NCI-H1694 (cell line): ENCODE measurements at places on chromosomes 13 and 19.

- no peak for DNase-seq
Observed at GRCh38 chr19:39247701-39248664, 673 bp downstream of the IFNL4 start.

- DNase-seq: no peak
Observed at GRCh38 chr13:49254007-49254406, 6.3 kb downstream of the CDADC1 start.

- DNase-seq: no peak
Observed at GRCh38 chr19:52171321-52172169, at the start of gene ZNF836. Gene ZNF836, minus strand, starts transcription at chr19:52171621. Its CDS starts 3,549 bp downstream, at chr19:52168072.

DNA sequence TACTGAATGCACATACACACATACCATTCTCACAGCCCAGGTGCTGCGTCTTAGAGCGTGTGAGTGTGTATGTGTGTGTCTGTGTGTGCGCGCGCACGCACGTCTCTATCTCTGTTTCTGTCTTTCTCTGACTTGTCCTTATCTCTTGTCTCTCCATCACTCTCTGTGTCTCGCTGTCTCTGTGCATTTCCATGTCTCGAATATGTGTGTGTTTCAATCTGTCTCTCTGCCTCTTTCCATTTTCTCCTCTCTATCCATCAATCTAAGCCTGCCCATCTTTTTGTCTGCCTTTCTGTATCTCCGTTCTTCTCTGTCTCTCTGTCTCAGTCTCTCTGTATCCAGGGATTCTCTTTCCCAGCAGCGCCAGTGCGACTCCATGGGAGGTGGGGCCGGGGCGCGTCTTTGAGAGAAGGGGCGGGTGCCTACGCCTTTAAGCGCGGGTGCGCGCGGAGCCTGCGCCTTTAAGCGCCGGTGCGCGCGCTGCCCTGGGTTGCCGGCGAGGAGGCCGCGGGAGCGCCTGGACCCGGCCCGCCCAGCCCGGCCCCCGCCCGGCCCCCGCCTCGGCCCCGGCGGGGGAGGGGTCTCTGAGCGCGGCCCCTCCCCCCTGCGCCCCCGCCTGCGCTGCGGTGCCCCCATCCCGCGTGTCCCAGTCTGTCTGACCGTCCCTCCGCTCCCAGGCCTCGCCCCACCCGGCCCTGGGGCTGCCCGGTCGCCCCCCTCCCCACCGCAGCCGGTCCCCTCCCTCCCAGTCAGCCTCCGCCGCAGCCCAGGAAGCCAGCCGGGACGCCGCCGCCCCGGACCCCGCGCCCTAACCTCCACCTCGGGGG lies at the start of gene LRFN3:
Gene LRFN3 (plus strand): TSS at position 464 of the 827 bp plus-strand sequence. CDS start 3,052 bp downstream, outside the sequence.
- peak; percentile 83 for DNase-seq

DNA sequence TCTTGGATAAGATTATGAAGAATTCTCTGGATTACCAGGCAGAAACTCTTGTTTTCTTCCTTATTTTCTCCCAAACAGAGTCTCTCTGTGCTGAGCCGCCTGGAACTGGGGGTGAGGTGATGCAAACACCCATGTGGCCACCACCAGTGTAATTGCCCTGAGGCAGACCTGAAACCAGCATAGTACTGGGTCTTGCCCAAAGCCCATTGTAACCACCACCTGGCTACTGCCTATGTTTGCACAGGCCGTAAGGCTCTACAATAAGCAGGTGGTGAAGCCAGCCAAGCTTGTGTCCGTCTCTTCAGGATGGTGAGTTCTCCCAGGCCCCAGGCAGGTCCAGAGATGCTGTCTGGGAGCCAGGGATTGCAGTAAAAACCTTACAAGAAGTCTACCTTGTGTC lies 18.9 kb upstream of the KBTBD7 start:
- DNase-seq: no peak

DNA sequence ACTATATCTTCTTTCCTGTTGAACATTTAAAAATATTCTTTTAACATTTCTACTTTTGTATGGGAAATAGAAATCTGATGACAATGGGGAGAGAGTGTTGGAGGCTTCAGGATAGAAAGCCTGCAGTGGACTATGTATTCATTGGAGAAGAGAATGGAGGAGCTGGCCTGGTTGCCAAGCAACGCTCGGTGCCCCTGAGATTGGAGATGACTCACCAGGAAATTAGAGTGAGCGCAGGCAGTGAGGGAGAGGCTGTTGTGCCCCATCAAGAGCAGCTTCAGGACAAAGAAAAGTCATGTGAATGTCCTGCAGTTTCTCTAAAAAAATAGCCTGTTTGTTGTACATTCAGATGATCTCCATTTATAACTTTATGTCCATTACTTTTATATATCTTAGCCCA lies 48.7 kb upstream of the ZNF835 start:
- DNase-seq: no peak

- no peak for DNase-seq
Observed at GRCh38 chr13:23069566-23069965, 111.2 kb upstream of the SGCG start.

GRCh38 chr19:3804429-3804828 lies 18.2 kb upstream of the MATK start:
- no peak for DNase-seq

GRCh38 chr13:73870970-73871935 lies 263.0 kb downstream of the KLF12 start:
- no peak for DNase-seq

DNA sequence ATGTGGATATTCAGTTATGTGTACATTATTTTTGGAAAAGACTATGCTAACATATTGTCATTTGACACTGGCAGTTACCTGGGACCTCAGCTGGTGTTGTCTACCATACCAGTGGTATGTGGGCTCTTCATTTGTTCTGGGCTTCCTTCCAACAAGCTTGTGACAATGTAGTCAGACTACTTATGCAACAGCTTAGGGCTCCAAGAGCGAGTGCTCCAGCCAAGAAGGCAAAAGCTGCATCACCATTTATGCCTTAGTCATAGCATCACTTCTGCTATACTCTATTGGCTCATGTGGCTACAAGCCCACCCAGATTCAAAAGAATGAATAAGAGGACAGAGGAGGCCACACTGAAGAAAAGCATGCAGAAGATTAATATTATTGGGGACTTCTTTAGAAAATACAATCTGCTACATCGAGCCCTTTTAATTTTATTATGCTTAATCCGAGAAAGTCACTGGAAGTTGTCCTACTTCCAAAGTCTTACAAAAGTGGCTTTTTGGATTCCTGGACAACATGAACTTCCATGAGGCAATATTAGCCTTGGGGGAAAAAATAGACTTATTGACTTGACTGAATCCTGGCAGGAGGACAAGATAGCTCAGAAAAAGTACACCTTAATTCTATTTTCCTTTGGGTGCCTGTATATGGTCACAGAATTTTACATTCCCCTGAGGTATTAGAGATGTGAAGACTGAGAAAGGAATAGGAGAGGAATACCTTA lies 529.4 kb upstream of the HTR2A start:
- no peak for DNase-seq

GRCh38 chr13:80141123-80141849 lies 199.6 kb downstream of the SPRY2 start:
- DNase-seq: no peak

DNA sequence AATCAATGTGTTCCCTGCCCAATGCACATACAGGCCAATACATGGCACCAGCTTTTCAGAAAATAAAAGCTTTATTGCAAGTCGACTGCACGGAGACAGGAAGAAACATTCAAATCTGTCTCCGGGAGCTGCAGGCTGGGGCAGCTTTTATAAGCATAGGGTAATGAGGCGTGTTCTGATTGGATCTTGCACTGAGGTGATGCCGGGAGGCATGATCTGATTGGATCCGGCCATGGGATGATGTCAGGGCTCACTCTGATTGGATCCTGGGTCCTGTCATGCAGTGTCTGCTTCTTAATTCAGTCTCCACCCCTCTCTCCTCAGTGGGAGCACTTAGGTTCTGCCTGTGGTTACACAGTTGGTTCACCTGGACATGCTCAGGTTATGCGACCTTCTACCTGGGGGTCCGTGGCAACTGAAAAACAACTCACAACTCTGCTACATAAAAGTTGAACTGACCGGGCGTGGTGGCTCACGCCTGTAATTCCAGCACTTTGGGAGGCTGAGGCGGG lies 11.8 kb upstream of the FBN3 start:
- DNase-seq: no peak

DNA sequence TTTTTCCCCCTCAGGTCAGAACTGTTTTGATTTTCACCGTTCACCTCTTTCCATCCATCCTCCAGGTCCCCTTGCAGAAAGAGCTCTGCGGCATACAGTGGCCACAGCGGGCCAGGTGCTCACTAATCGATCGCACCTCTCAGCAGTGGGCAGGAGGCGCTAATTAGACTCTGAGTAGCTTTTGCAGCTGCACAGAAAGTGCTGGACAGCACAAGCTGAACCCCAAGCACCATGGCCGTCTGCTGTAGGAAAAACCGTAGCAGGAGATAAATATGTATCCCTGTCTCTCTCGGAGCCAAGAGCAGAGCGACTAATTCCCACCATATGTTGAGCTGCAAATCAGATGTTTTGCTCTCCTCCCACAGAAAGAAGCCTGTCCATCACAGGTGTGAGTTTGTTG lies 54.4 kb downstream of the PEX11G start:
- peak; percentile 25 for DNase-seq

- DNase-seq: no peak
Observed at GRCh38 chr19:11069561-11069960, 19.7 kb upstream of the LDLR start.

- DNase-seq: no peak
Observed at GRCh38 chr19:47459477-47459876, 12.2 kb downstream of the SLC8A2 start.

DNA sequence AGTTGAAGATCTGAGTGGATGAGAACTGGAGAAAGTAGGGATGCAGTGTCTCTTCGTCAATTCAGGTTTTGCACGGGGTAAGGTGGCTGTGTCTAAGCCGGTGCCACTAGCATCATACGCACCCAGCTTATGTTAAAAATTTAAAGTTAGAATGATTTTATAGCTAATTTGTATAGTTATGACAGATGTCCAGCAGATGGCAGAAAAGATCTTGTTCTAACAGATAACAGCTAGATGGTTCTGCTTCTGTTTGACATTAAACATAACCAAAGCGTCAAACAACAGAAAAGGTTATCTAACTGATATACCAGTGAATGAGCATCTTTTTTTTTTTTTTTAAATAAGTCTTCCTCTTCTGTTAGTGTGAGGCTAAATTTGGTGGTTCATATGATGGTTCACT lies 18.8 kb upstream of the EDDM13 start:
- peak; percentile 83 for DNase-seq

- peak; percentile 95 for DNase-seq
Observed at GRCh38 chr19:32550666-32551065, 30.3 kb upstream of the PDCD5 start.

GRCh38 chr13:90105276-90105675 lies 1242.2 kb upstream of the MIR17HG start:
- DNase-seq: no peak

DNA sequence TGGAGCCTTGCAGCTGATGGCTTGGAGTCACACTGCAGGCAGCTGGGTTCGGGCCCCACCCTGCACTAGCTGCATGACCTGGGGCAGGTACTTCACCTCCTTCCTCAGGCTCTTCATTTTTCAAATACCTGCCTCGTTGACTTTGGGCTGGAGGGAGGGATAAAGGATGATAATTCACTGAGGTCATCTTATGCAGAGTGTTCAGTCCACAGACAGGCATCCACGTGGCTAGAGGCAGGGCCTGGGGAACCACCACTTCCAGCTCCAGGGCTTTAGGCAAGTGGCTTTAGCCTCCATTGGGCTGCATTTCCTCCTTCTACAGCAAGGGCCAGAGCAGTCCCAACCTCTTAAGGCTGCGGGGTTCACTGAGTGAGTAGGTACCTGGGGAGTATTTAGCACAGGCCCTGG lies 84.8 kb downstream of the SIPA1L3 start:
- no peak for DNase-seq

DNA sequence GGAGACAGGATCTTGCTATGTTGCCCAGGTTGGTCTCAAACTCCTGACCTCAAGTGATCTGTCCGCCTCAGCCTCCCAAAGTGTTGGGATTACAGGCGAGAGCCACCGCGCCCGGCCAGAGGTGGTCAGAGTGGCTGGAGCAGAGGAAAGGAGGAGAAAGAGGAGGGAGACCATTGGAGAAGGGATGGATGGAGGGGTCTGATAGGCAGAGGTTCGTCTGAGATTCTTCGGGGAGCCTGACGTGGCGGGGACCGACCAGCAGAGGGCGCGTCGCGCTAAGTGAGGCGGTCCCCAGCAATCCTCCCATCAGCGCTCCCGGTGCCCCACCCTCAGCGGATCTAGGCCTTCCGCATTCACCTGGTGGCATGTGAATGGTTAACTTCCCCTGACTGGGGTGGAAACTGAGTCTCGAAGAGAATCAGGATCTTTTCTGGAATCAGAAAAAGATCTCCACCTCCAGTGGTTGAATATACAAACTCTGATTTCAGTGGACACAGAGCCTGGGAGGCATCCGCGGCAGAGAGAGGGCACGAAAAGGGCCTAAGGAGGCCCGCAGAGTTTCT lies 8.8 kb downstream of the GTPBP3 start:
- peak; percentile 19 for DNase-seq

DNA sequence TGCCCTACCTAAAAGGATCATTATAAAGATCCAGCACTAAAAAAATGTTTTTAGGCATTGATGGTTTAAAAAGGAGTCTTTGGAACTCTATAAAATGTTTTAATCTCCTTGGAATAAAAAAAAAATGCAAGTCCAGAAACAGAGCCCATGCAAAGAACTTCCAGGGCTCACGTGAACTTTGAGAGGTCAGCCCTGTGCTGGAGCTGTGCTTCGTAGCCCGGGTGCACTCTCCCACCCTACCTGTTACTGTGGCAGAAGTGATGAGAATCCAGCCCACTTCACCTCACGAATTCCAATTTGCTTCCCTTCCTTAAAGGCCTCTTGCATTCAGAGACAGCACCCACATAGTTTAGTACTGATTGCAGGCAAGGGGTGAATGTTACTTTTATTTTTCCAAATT lies 267.7 kb downstream of the SHISA2 start:
- no peak for DNase-seq

DNA sequence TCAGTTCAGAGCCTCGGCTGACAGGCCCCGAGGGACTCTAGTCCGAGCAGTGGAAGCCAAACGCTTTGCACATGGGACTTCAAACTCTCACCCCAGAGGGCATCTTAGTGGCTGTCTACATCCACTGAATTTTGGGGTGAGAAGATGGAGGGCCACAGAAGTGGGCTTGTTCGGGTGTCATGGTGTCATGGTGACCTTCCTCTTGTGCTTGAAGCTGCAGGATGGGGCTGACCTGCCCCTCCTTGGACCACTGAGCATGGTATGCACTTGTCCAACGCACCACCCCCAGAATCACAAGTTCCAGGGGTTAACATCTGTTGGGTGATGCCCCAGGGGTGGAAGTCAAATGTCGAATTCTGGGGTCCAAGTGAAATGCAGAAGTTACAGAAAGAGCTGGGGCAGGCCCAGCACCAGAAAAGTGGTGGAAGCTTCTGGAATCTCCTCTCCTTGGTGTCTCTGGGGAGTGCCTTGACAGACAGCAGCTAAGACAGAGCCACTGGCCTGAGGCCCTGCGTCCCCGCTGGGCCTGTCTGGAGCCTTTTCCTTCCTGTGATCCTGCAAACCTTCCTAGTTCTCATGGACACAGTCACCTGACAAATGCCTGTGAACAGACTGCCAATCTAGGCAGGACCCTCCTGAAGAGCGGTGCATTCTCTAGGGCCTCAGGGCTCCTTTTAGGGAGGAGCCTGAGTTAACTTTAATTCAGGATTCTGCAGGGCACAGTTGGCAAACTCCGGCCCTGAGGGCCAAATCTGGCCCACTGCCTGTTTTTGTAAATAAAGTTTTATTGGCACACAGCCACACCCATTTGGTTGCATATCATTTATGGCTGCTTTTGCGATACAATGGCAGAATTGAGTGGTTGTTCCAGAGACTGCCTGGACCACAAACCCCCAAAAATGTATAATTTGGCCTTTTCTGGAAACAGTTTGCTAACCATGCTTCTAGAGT lies 65.1 kb upstream of the RANBP3 start:
- no peak for DNase-seq

- no peak for DNase-seq
Observed at GRCh38 chr19:13881692-13882418, 4.9 kb downstream of the NANOS3 start.
